Sciatic nerve (tissue), 2 donors: ENCODE measurements at places on chromosomes 7 and 10.

DNA sequence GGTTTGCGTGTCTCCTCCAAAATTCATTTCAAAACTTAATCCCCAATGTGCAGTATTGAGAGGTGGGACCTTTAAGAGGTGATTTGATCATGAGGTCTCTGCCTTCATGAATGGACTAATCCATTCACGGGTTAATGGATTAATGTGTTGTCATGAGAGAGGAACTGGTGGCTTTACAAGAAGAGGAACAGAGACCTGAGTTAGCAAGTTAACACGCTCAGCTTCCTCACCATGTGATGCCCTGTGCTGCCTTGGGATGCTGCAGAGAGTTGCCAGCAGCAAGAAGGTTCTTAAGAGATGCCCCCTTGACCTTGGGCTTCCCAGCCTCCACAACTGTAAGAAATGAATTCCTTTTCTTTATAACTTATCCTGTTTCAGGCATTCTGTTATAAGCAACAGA is 3.7 kb upstream of the TCTN3 start:
- no peak for DNase-seq

- no peak for DNase-seq
These were observed 771 bp downstream of the PHYHIPL start for GRCh38 chr10:59177031-59177797.

DNA sequence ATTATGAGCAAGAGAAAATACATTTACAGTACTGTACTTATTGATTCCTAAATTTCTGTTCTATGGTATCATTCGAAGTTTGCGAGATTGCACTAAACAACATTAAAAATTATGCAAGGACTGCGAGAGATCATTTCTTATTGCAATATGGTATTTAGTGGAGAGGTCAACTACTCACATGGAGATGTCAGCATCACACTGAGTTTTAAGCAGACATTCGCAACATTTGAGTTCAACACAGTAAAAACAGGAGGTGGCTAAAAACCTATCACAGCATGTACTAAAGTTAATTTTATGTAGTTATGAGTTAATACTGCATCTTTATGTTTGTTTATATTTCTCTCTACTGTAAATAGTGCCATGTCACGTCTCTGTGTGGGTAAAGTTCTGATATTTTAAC is 53.5 kb downstream of the JMJD1C start:
- no peak for DNase-seq

DNA sequence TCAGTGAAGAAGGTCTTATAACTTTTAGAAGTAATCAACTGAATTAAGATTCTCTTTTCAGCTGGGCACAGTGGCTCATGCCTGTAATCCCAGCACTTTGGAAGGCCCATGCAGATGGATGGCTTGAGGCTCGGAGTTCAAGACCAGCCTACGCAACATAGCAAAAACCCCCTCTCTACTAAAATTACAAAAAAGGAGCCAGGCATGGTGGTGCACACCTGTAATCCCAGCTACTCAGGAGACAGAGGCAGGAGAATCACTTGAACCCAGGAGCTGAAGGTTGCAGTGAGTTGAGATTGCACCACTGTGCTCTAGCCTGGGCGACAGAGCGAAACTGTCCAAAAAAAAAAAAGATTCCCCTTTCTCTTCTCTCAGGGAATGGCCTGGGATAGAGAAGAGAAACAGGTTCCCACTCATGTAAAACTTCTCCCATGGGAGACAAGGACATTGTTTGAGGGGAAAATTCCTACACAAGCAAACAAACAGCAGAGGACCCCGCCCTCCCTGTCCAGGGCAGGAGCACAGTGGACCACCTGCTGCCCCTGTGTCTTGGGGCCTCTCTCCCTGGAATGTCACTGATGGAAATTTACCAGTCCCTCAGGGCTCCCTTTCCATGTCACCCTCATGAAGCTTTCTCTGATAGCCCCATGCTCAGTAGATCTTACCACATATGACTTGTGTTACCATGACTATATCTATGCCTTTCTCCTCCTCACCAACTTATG is 5.6 kb downstream of the IL2RA start:
- no peak for DNase-seq

DNA sequence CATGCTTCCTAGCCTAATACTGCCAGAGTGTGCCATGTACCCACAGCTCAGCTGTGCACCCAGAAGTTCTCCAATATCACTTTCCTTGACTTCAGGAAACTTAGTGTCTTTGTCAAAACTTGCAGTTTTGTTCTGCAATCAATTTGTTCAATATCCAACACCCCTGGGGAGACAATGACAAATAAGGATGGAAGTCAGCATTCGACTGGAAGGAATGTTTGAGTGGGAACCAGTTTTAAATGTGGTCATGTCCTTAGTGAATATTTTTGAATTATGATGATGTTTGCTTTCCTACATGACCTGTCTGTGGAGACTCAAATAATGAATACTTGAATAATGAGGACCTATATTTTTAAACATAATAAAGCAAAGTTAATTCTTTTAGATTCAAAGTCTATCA is 112.0 kb downstream of the ANK3 start:
- no peak for DNase-seq

- DNase-seq, result no peak
These were observed 104.7 kb downstream of the ST8SIA6 start for GRCh38 chr10:17349717-17350116.

- no peak for DNase-seq
These were observed 187.2 kb downstream of the GLI3 start for GRCh38 chr7:42049761-42050160.

DNA sequence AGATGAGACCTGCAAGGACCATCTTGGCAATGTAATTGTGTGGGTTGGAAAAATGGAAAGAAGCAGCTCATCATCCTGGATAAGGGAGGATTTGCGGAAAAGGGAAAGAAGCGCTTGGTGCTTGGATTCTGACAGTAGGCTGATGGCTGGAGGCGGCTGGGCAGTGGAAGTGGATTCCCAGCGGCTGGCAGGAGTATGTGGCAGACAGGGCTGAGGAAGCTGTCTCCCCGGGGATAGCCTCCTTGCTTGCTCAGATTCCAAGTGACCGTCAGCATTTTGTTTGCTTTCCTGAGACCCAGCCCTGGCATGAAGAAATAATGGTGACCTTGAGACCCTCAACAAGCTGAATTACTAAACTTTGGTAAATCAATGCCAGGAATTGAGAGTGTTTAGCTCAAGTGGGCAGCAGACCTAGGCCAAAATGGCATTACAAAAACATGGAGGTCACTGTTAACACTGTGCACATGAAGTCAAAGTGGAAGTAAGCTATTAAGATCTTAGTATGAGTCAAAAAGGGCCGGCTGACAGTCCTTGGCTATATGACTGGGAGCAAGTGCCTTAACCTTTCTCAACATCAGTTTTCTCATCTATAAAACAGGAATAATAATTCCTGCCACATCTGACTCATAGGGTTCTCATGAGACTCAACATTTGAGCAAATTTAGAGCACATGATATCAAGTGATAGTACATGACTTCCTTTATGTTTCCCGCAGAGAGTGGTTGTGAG is 21.3 kb downstream of the SLC25A28 start:
- no peak for DNase-seq

DNA sequence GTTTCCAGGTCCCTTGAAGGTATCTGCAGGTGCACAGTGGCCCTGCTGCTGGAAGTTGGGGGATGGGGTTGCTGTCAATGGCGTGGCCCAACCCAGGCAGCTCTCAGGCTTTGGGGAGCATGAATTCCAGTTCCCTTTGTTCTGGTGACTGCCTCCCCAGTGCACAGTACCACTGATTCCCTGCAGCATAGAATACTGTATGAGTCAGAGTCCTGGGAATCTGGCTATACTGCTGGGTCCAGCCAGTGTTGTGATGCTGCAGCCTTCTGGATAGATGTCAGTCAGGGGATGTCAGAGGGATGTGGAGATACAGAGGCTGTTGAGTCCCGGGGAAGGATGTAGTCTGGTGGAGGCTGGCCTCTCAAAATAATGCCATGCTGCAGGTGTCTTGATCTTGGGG is 99.3 kb downstream of the LANCL2 start:
- no peak for DNase-seq

DNA sequence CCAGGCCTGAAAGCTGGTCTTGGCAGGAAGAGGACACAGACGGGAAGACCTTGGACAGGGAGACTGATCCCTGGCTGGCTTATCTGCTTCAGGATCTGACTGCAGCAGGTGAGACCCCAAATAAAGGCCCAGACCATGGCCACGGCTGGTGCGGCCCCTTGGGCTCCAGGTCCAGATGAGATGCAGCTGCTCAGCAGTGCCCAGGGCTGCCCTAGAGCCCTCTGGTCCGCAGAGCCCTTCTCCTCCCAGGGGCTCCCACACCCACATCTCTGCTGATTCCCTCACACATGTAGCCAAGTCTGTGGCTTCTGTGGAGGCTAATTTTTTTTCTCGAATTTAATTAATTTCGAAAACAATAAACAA is 46.3 kb downstream of the VIPR2 start:
- DNase-seq, result peak; percentile 36

DNA sequence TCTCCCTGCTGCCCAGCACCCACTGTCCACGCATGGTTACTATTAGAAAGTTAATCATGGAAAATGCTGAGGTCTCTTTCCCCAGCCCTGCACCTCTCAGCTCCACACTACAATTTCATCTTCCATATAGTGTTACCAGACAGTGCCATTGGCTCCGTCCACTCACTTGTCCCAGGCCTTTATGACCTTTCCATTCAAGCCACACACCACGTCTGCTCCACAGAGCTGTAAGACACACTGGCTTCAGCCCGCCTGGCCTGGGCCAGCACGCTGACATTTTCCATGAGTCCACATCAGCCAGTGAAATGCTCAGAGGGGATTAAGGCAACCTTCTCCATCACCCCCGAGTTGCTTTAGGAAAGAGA is 118.7 kb downstream of the KCNMA1 start:
- DNase-seq, result no peak

DNA sequence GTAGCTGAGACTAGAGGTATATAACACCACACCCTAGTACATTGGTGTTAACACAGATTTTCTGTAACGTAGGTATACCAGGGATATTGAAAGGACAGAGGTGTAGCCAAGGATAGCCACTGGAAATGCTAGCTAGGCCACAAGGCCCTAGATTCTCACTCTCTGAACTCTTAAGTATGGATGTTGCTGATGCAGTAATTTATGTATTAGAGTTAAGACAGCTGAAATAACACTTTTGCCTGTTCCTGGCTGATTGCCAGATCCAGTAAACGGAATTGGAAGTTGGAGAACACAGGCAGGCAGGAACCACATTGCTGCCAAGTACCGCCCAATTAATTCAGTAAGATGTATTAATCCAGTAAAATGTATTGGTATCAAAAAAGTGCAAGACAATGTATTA is 1.8 kb downstream of the CALU start:
- DNase-seq, result no peak

GRCh38 chr10:126504063-126504760 is 115.9 kb upstream of the ADAM12 start:
- DNase-seq, result no peak

DNA sequence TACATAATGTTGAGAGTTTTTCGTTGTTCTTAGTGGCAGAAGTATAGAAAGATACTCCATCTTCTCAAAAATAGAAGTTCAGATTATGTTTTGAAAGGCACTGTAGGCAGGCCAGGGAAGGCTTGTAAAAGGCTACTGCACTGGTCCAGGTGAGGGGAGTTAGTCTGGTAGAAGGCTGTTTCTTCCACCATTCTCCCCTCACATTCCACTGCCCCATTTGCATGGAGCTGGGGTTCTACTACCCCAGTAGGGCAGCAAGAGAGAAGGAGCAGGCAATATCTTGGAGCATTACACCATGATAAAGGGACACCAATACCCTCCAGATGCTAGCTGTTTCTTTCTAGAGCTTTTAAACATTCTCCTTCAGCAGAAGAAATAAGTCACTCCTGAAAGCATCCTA is 16.5 kb upstream of the SGMS1 start:
- DNase-seq, result no peak

GRCh38 chr10:11522821-11523245 is 88.6 kb downstream of the USP6NL start:
- DNase-seq, result no peak
